Sigmoid colon (tissue), 7 donors: ENCODE measurements at places on chromosomes 12 and 14. TPM values are rescaled to one million over a fixed set of nuclear protein-coding genes. Genes with fewer than 3 reads are reported as not detected.

The VCPKMT gene
- total RNA-seq, result 7.8 TPM

The CCDC38 gene
- not detected for total RNA-seq

The P2RX7 gene
- 3.9 TPM for total RNA-seq

The FZD10 gene
- total RNA-seq, result 1.7 TPM

The FOXG1 gene
- not detected for total RNA-seq

The CYP46A1 gene
- total RNA-seq, result 1.9 TPM

The POTEM gene
- total RNA-seq, result not detected

The PGF gene
- 3.6 TPM for total RNA-seq

The SLCO1B3 gene
- not detected for total RNA-seq

The SLC7A8 gene
- 11.4 TPM for total RNA-seq

The BEST3 gene
- total RNA-seq, result not detected
